Fibroblast of villous mesenchyme (primary cell): ENCODE measurements at places on chromosomes 2 and 18. TPM values are rescaled to one million over a fixed set of nuclear protein-coding genes. Genes with fewer than 3 reads are reported as not detected.

Gene RNF181
- total RNA-seq = 130 and 221 TPM in 2 replicates

Gene POTEI
- under 0.01 TPM in 1 of 2 replicates, not detected in the other for total RNA-seq

Gene SH3BP4
- total RNA-seq = 92.1 and 115 TPM in 2 replicates

Gene SYT4
- not detected in 2 replicates for total RNA-seq

Gene HSPD1
- total RNA-seq = 118 and 185 TPM in 2 replicates

Gene PLB1
- 0.32 and 3.0 TPM in 2 replicates for total RNA-seq

Gene CRYGC
- not detected in 2 replicates for total RNA-seq

Gene FARP2
- 34.1 and 37.6 TPM in 2 replicates for total RNA-seq

Gene RGPD3
- total RNA-seq = 0.32 and 0.43 TPM in 2 replicates

Gene CAVIN2
- 8.4 and 21.6 TPM in 2 replicates for total RNA-seq

Gene IL37
- total RNA-seq = 0.32 TPM in 1 of 2 replicates, not detected in the other

Gene ADCY3
- total RNA-seq = 39.0 and 43.2 TPM in 2 replicates

Gene ATP6V1B1
- total RNA-seq = 0.97 TPM in 1 of 2 replicates, not detected in the other

Gene SNRNP27
- 35.8 and 44.9 TPM in 2 replicates for total RNA-seq

Gene FAM237A
- not detected in 2 replicates for total RNA-seq
